ENCODE measurements at places on chromosomes 6 and 20.
A peak's percentile ranks its signal among the peaks of the same experiment; 100 is the strongest.

DNA sequence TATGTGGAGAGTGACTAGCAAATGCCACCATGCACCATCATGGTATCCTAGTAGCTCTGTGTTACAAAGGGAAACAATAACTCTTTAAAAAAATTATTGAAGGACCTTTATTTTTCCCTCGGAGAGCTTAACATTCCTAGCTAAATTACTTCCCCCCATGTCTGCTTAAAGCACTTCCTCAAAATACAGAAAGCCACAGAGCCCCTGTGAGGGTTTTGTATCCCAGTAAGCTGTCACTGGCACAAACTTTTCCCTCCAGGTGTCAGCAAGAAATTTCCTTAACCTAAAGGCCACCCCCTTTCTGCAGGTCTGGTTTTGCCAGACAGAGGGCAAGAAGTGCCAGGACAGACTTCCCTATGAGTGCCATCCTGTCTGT is 340.0 kb upstream of the PRDM1 start:
- DNase-seq: no peak

GRCh38 chr6:5152460-5152859 is 67.3 kb downstream of the PPP1R3G start:
- no peak for DNase-seq

- DNase-seq: no peak
Measured at GRCh38 chr20:59525500-59526241, 78.7 kb upstream of the PHACTR3 start.

DNA sequence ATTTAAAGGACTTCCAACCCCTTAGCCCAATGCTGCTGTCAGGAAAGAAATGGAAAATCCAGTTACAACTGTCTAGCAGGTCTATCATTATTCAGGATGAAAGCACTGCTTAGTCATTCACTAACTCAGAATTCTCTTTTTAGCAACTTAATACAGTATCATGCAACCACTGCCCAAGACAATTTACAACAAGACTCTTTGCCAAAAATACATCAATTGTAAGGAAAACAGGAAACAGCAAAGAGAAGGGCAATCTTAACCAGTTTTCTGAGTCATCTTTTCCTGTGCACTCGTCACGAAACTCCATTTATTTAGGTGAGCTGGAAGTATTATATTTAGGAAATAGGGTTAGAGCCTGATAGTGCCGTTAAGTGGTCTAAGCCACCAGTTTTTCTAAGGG is 1197.7 kb upstream of the CITED2 start:
- no peak for DNase-seq

- peak; percentile 67 for DNase-seq
Measured at GRCh38 chr6:108589244-108589791, 28.6 kb downstream of the FOXO3 start.

GRCh38 chr6:137202078-137202477 is 17.1 kb downstream of the IFNGR1 start:
- no peak for DNase-seq

DNA sequence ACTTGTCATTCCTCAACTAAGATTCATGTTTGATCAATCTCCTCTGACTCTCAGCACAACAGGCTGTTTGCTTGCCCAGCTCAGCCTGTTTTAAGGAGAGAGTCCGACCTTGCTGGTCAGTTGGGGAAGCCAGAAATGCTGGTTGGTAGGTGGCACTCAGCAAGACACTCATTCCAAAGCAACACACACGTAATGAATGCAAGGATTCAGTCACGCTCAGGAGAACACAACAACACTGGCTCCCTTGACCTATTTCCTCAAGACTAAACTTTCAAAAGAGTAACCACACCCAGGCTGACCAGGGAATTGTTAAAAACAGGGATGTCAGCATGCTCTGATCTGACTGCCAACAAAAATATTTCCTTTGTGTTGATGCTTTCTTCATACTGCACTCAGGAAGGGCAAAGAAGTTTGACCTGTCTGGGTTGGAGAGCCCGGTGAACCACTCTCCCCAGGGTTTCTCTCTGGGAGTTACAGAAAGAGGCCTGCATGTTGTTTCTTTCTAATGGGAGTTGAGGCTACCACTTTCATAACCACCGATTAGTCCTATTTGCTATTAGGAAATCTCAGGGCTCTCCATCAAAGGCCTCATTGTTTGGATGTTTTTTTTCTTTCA is 25.6 kb upstream of the PREP start:
- DNase-seq: no peak

Measured in left forelimb (tissue), 1 donor.